Cortex of kidney (tissue), 1 donor: ENCODE measurements at places on chromosomes 4 and X.

DNA sequence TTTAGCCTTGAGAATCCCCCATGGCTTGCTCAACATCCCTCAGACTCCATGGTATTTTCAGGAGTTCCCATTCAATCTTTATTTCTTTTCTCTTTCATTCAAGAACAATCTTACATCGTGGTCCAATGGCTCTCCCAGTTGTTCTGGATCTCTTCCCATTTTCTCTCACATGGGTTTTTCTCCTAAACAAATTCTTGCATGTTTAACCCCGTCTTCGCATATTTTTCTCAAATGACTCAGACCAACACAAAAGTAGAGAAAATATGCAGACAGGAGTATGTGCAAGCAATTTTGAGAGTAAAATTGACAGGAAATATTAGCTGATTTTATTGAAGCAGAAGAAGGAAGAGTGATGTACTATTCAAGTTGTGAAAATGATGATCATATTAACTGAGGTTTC, 396.4 kb upstream of the TRAM1L1 start:
- no peak for DNase-seq

GRCh38 chr4:37747772-37748330, 61.7 kb upstream of the RELL1 start:
- no peak for DNase-seq

DNA sequence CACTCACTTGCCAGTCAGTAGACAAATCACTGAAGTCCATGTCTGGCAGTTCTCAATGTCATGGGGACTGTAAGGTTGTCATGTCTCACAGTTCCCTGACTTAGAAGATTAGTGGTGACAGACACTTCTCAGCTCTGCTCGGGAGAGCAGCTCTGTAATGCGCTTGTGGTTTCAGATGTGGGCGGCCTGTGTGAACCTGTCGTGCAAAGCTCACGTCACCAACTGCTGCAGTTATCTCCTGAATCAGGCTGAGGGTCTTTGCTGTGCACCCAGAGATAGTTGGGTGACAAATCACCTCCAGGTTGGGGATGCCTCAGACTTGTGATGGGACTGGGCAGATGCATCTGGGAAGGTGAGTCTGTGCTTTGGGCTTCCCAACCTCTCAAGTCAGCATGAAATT, at the start of gene IL9R:
IL9R (plus strand) TSS at position 261 of the 400 bp plus-strand sequence; CDS start at position 325, 64 bp downstream.
- no peak for DNase-seq

- no peak for DNase-seq
Observed at GRCh38 chr4:40377512-40378365, 42.6 kb downstream of the CHRNA9 start.

DNA sequence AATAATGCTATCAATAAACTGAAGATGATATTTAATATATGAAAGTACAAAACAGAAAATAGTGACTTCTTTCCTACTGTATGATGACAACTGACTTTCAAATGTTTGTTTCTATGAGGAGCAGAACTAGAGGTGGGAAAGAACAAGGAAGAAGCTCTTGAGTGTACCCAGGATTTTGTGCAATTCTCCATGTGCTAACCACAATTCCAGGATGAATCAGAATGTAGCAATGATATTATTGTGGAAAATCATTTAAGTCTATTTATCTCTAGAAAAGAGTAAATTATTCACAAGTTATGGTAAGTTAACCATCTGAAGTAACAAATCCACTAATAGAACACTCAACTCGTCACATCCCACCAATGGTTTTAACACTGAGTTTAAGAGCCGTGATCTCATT, 324.1 kb upstream of the EMCN start:
- DNase-seq: no peak

DNA sequence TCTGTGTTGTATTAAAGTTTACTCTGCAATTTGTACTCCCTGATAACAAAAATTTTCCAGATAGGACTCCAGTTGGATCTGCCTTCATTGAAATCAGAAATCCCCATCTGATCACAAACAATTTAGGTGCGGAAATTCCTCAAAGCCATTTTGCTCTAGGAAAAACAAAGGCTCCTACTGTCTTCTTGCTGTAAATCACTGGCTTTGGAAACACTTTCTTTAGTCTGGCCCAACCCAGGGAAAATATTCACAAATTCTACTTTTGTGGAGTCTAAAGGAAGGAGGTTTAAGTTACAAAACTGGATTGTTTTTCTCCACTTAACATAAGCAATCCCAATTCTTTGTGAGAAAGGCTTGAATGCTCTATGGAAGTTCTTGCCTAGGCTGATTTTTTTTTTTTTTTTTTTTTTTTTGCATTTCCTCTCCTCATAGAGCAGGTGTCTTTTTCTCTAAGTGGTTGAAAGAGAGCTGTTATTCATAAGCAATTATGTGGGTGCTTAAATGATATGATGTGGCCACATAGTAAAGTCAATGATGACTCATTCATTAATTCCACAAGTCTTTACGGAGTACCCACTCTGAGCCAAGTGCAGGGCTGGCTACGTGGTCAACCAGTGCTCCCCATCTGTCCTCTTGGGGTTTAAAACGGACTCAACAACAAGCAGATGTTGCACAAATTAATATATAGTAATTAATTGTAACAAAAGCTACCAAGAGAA, 261.4 kb downstream of the LDB2 start:
- DNase-seq: no peak

DNA sequence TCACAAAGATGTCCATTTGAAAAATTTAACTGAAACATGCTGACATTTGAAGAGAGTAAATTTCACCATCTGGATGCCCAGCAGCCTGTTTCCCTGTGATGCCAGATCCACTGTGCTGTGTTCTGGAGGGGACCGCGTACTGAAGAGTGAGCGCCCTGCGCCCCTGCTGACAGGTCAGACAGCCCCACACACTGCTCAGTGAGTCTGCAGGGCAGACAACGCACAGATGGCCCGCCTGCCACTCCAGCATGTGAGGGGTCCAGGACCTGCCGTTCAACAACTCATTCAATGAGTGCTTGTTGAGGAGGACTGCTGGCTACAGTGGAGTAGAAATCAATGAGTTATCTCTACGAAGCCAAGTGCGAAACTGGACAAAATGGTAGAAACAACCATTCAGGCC, 49.2 kb downstream of the FGFRL1 start:
- DNase-seq: no peak

GRCh38 chr4:5706486-5707290, 1.7 kb downstream of the EVC2 start:
- DNase-seq: no peak

- DNase-seq: no peak
Observed at GRCh38 chrX:74931214-74931613, 6.0 kb upstream of the NEXMIF start.

DNA sequence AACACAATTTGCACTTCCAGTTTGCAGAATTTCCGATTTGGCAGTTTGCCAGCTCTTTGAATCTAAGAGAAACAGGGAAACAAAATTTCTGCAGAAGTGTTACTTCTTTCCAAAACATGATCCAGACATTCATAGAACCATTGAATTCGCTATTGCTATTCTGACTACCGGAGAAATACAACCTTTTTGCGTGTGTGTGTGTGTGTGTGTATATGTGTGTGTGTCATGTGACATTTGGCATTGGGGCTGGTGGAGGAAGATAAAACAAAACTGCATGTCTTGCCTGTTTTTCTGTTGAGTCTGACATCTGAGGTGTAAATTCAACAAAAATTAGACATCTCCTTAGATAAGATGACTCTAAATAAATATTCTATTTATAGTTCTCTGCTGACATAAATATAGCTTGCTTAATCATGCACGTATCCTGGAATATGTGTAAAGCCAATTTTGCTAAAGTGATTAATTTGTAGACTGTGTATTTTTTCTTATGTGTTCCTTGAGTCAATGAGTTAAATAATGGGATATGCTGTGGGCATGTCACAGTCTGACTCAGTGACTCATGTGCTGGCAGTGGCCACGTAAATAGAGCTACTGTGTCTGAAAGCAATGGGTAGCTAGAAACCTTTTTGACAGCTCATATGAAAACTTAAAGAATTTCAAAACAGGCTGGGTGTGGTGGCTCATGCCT, 98.9 kb downstream of the HPGD start:
- no peak for DNase-seq

DNA sequence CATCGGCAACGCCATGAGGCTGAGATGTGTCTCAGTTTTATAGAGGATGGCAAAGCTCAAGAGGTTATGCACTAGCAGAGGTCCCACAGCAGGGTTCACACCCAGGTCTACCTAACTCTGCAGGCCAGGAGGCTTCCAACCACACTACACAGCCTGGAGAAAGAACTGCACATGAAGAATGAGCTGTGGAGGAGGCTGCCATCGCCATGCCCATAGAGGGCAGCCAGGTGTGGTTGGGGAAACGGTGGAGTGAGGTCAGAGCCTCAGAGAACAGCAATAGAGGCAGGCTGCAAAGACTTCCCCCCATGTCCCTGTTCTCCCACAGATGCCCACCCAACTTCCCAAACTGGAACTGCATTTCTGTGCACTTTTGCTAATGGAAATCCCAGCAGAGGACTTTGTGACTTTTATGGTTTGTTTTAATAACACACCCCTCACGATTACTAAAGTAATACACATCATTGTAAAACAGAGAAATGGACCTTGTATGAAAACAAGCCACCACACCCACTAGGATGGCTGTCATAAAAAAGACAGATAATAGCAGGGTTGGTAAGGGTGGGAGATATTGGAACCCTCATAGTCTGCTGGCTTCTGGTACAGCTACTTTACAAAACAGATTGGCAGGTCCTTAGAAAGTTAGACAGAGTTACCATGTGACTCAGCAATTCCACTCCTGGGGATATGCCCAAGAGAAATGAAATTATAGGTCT, 58.9 kb upstream of the PROM1 start:
- DNase-seq: no peak

GRCh38 chrX:101659601-101660063, at the start of gene ARMCX2:
Gene ARMCX2 (minus strand): TSS chrX:101659850. CDS start chrX:101657588, 2,262 bp downstream.
- DNase-seq: no peak

DNA sequence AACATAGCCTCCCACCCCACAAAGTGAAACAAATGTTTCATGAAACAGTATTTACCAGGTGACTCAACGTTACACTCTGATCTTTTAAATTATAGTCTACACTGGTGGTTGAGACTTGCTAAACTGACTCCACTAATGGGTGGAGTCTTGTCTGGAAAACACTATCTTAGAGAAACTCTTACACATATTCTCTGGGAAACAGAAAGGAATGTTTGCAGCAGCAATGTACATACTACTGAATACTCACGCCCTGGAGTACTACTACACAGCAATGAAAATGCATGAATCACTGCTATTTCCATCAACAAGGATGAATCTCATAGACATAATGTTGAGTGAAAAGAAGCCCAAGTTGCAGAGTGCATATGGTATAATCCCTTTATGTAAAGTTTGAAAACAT, 208.5 kb upstream of the IGFBP7 start:
- DNase-seq: no peak

DNA sequence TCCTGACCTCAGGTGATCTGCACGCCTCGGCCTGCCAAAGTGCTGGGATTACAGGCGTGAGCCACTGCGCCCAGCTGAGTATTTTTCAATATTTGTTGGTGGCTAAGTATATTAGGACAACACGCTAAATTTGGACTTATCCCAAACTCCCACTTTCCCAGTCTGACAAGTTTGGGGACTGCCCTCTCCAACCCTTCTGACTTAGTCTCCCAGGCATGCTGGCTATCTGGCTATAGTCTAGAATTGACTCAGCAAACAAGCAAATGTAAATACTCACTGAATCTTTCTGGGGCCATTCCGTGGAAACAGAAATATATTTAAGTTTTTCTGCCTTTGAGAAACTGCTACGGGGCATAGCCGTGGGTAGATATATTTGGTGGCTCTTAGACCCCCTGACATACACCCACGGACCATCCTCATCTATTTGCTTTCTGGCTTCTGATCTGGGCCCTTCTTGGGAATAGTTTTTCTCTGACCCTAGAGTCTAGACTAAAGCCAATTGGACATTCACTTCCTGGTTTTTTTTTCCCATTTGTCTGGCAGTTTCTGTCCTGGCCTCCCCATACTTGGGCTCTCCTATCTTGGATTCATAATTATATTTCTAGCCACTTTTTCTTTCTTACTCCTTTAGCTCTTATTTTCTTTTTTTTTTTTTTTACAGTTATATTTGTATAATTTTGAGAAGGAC, 11.3 kb upstream of the DOCK11 start:
- DNase-seq: no peak
